ENCODE measurements at places on chromosomes 2 and 18.

GRCh38 chr2:230267556-230267955 lies 42.0 kb downstream of the SP140 start:
- DNase-seq: no peak

- no peak for DNase-seq
Observed at GRCh38 chr2:101133492-101134100, 17.6 kb downstream of the TBC1D8 start.

DNA sequence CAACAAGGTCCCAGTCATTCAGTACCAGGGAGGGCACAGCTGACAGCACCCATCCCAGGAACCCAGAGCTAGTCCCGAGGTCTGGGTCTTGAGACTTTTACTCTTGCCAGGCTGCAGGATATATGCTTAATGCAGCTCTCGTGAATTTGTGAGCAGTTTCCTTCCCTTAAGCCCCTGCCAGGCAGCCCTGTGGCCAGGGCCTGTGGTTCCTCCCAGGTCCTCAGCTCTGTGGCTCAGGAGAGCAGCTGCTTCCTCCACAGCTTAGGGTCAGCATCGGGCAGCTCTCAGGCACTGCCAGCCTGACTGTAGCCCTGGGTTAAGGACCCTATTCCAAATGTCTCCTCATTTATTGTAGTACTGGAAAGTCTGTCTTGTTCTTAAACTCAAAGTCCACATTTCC lies 1384.8 kb downstream of the RPIA start:
- DNase-seq: no peak

DNA sequence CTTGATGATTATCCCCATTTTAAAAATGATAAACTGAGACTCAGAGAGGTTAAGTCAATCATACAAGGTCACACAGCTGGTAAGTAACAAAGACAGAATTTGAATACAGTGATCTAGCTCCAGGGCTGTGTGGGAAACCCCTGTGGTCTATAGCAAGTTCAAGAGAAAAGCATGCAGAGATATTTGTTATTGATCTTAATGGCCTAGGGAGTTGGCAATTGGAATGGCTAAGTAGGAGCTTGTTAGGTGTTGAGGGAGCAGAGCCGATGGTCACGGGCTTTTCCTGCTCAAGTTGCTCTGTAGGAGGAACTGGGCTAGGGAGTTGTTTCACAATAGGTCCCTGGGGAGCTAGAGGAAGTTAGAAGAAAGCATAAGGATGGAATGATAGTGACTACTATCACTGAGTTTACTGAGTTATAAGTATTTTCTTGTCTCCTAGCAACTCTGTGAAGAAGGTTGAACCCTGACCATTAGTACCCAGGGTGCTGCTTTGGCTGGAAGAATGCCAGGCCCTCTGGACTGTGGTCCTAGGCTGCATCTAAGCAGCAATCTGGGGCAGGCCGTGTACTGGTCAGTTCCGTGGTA lies 30.0 kb downstream of the RNF125 start:
- peak; percentile 24 for DNase-seq

GRCh38 chr2:26193578-26194231 lies 20.8 kb downstream of the GAREM2 start:
- DNase-seq: no peak

DNA sequence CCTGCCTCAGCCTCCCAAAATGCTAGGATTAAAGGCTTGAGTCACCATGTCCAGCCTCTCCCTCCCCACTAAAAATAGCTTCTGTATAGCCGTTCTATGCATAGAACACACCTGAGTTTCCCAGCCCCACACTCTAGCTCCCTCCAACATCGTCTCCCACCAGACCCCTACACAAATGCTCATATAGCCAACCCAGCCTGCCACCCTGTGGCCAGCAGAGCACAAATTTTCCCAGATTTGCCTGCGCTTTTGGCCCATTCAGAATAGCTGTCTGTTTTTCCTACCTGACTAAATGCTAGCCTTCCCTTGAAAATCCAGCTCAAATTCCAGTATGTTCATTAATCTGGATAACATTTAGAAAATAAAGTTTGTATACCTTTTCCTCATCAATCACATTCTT lies 22.8 kb downstream of the TRABD2A start:
- no peak for DNase-seq

GRCh38 chr2:239298116-239298804 lies 102.6 kb downstream of the HDAC4 start:
- peak; percentile 64 for DNase-seq

GRCh38 chr2:238123991-238124470 lies 14.4 kb upstream of the KLHL30 start:
- no peak for DNase-seq

GRCh38 chr2:109415581-109416013 lies 198.2 kb downstream of the SEPTIN10 start:
- DNase-seq: no peak

GRCh38 chr2:171432969-171433762 lies 624 bp downstream of the METTL8 start:
- DNase-seq: peak; percentile 7

GRCh38 chr2:30448308-30448707 lies 1.3 kb downstream of the LCLAT1 start:
- no peak for DNase-seq

- DNase-seq: peak; percentile 6
Observed at GRCh38 chr2:48982887-48983435, 171.4 kb downstream of the FSHR start.

DNA sequence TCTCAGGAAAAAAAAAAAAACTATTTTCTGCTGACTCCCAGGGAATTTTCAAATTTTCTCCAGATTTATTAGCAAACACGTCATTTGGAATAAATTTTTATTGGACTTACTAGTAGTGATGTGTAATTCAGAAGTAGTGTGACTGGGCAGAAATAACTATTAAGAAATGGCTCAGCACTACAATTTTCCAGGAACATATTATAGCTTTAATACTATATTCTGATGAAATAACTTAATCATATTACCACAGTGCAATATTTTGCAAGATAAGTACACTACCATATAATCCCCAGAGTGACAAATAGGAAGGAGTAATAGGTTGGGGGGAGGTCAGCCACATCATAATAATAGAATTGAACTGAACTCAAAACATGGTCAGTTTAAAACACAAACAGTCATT lies 19.7 kb upstream of the TNFAIP6 start:
- peak; percentile 81 for DNase-seq

- DNase-seq: no peak
Observed at GRCh38 chr2:227765788-227766372, 20.2 kb downstream of the SCYGR8 start.

All from amniotic epithelial cell (primary cell).